ENCODE measurements at places on chromosomes 16 and 17.

DNA sequence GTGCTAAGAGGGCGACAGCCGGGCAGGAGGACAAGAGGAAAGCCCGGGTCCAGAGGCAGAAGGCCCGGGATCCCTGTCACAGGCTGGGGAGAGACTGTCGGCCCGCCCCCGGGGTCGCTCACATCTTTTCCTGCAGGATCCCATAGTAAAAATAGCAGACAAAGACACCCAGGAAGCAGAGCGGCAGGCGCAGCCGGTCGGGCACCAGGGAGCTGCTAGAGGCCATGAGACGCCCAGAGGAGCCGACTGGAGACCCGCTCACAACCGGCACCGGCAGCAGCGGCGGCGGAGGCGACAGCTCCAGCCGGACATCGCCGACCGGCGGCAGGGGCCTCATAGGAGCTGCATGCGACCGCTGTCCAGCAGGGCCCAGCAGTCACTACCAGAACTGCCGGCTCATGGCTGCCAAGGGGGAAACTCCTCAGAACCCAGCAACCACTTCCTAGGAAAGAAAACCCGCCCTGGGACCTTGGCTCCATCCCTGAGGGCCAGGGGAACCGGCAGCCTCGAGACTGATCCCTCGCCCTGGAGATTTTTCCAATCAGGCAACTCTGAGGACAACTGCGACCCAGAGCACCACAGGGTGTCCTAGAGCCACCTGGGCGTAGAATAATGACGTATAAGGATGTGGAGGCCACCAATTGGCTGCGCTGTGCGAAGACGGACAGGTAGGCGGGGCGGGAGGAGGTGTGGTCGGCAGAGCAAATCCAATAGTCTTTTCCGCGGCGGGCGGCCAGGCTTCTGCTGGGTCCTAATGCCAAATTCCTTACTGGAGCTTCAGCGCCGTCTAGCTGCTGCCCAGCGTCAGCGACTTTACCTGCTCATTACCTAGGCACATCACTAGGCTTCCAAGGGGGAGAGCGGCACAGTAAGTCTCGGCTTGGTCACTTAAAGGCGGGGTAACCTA is at the start of gene SLC35B1:
TSS of gene SLC35B1 (minus strand) at position 357 of the 907 bp plus-strand sequence. CDS start at position 226, 131 bp downstream.
- DNase-seq = peak; percentile 99

GRCh38 chr17:27338536-27338985 is 44.6 kb downstream of the WSB1 start:
- no peak for DNase-seq

GRCh38 chr17:2064147-2064489 is 9.2 kb downstream of the HIC1 start:
- DNase-seq = no peak

DNA sequence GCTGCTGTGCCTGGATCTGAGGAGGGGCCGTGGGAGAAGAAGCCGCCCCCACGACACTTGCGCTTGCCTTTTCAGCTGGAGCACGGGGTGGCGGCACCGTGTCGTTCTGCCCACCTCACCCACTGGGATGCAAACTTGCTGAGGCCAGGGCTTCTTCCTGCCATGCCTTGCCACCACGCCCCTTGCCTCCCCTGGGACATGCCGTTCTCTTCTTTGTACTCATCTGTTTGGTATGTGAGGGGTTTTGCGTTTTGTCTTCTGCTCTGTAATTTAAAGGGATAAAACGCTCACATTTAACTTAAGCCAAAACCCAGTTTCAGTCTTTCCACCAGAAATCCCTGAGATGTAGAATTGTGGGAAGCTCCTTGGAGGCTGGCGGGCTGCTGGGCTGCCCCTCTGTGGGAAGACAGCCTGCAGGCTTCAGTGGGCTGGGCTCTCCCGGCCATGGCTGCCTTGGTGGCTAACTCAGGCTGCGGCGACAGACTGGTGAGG is 180.2 kb downstream of the RPTOR start:
- no peak for DNase-seq

GRCh38 chr17:12673788-12674187 is 8.1 kb downstream of the MYOCD start:
- DNase-seq = no peak

DNA sequence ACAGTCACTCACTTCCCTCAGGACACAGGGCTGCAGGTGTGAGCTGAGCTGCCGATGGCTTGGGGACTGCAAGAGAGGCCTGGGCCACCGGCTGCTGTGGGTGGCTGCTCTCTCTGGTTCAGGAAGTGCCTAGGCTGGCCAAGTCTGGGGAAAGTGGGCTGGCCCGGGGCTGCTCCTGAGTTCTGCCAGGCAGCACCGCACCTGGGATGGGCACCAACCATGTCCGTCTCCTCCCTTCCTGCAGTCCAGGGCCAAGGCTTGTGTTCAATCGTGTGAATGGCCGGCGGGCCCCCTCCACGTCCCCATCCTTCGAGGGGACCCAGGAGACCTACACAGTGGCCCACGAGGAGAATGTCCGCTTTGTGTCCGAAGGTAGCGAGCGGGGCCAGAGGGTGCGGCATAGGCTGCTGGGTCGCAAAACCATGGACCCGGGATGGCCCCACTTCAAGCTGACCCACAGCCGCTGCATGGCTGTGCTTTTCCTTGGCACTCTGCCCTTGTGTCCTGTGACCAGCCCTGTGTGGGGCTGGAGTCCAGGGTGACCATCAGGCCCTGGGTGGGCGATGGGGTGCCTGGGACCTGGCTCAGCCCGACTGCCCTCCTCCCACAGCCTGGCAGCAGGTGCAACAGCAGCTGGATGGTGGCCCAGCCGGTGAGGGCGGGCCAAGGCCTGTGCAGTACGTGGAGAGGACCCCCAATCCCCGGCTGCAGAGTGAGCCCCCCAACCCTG is 1.8 kb upstream of the WDR90 start:
- no peak for DNase-seq

- DNase-seq = no peak
Observed at GRCh38 chr17:66547151-66547865, 244.9 kb downstream of the PRKCA start.

GRCh38 chr16:79542237-79542774 is 58.2 kb downstream of the MAF start:
- no peak for DNase-seq

GRCh38 chr16:77838597-77839255 is 50.4 kb downstream of the VAT1L start:
- no peak for DNase-seq

DNA sequence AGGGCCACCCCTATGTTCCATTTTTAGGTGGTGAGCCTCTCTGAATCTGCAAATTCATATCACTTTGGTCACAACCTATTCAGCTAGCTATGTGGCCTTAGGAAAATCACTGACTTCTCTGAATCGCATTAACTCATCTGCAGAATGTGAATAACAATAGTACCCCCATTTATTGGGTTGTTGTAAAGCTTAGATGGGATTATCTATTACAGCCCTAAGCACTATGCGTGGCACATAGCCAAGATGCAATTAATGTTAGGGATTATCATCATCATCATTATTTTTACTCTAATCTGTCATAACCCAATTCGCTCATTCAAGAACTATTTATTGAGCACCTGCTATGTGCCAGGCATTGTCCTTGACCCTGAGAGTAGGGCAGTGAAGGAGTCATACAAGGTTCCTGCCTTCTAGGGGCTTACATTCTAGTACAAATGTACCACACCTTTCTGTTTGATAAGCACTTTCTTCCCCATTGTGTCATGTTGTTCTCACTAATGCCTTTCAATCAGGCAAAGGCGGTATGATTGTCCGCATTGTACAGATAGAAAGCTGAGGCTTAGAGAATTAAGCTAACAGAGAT is 38.5 kb downstream of the CHD9 start:
- DNase-seq = no peak

DNA sequence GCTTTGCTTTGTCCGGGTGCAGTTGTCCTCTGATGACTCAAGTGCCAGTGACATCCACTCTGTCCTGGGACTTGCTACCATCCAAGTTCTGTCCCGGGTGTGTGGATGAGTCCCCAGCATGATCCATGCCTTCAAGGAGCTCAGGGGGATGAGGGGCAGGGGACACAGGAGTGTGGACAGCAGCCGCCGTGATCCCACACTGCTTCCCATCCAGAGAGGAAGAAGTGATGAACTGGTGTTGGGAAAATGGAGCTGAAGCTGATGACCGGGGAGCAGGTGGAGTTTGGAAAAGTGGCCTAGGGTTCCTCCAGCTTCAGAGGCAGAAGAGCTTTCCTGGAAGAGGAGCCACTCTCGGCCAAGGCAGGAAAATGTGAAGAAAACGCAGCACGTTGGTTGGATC is 249.6 kb upstream of the TNRC6C start:
- DNase-seq = no peak

DNA sequence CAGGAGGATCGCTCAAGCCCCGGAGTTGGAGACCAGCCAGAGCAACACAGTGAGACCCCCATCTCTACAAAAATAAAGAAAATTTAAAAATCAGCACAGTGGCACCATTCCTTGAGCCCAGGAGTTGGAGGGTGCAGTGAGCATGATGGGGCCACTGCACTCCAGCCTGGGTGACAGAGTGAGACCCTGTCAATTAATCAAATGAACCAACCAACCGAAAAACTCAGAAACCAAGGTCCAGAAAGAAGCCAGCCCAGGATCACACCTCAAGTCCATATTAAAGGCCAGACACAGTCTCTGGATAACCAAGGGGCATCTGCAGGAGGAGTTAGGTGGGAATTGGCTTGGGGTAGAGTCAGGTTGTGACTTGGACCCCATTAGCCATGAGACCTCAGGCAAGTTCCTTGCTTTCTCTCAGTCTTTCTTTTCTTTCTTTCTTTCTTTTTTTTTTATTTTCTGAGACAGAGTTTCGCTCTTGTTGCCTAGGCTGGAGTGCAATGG is 2.4 kb downstream of the HSD17B1 start:
- no peak for DNase-seq

DNA sequence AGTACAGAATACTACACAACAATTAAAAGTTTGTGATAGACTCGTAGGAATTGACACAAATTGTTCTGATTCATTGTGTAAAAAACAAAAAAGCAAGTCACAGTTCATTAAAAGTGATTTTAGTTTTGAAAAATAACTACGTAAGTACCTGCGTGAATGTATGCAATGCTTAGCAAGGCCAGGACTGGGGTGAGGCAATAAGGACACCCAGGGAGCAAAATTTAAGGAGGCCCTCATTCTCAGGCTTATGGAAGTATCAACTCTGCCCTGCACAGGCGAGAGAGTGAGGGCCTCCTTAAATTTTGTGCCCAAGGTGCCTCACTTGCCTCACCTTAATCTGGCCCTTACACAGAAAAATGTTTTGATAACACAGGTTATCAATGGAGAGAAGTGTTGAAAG is 31.4 kb downstream of the NOG start:
- no peak for DNase-seq

DNA sequence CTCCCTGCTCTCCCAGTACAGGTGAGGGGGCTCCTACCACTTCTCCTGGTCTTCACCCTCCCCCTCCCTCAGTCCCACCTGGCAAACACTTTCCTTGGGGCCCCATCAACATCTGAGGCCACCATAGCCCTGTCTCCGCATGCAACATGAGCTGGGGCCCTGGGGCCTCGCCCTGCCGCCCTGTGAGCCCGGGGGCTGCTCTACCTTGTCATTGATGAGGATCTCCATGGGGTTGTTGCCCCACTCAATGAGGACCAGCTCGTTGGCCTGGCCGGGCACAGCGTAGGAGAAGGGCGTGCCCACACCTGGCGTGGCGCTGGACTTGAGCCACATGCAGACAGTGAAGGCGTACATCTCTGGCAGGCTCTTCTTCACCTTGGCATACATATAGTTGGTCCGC is 3.4 kb downstream of the NPTX1 start:
- DNase-seq = no peak

GRCh38 chr16:84913315-84913714 is 93.5 kb downstream of the CRISPLD2 start:
- DNase-seq = no peak

- DNase-seq = no peak
Observed at GRCh38 chr16:87733190-87733589, 32.6 kb downstream of the KLHDC4 start.

DNA sequence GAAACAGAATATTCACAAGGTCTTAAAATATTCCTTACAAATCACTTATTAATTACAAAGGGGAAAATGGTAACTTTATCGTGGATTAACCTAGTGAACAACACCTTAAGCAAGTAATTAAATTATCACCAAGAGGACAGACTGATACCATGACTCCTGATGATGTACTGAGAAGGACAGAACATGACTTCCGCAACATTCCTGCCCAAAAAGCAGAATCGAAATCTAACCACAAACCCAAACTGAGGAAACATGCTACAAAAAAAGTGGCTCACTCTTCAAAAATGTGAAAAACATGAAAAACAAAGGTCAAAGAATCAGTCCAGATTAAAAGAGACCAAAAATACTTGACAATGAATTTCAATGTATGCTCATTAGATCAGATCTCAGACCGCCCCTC is 151.5 kb downstream of the AATF start:
- no peak for DNase-seq

DNA sequence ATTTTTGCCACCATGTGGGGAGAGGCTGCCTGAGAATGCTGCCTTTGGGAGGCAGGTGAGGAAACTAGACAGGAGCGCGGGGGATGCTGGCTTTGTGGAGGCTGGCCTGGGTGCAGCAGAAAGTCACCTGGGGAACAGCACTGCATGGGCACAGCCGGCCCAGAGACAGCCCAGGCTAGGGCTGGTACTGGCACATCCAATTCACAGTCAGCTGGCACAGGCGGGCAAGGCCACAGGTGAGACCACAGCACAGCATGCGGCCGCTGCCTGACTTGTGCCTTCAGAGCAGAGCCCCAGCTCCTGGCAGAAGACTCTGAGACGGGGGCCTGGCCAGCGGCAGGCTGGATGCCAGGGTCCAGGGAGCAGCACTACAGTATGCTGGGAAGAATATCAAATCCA is 16.6 kb upstream of the PITPNM3 start:
- no peak for DNase-seq

DNA sequence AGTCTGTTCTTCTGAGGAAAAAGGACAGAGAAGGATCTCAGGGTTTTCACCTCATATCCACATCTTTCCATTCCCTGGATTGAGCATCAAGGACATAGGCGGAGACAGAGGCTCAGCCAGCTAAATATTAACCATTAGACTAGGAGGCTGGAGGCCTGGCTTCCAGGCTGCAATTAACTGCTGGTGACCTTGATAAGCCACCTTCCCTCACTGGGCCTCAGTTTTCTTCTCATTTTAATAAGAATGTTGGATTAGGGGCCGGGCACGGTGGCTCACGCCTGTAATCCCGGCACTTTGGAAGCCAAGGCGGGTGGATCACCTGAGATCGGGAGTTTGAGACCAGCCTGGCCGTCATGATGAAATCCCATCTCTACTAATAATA is 25.6 kb upstream of the CNOT1 start:
- DNase-seq = no peak

DNA sequence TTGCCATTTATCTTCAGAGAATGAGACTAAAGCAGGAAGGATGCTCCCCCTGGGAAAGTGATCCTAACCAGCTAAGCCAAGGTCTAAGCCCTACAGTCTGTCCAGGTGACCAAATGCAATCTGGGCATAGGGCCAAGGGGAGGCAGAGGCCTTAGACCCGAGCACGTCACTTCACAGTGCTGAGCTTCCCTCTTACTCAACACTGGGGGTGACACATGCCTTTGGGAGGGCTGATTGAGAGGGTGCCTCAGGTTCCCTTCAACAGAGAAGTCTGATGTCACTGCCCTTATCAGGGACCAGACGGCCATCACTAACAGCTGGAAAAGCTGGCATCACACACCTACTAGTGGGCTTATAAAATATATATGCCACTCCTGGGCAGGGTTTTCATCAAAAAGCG is 4.0 kb downstream of the CIAO2B start:
- DNase-seq = no peak

GRCh38 chr17:50935221-50935995 is 69.3 kb upstream of the TOB1 start:
- no peak for DNase-seq

- DNase-seq = no peak
Observed at GRCh38 chr17:19311421-19312215, 50.9 kb downstream of the B9D1 start.

GRCh38 chr16:50099957-50100648 is 34.3 kb downstream of the HEATR3 start:
- DNase-seq = no peak
